NCI-H187 treated with DMSO at 0.1 percent for 48 hours (cell line): ENCODE measurements at places on chromosomes 6 and 20.

GRCh38 chr20:5401277-5401875 lies 84.6 kb upstream of the PROKR2 start:
- DNase-seq: no peak

DNA sequence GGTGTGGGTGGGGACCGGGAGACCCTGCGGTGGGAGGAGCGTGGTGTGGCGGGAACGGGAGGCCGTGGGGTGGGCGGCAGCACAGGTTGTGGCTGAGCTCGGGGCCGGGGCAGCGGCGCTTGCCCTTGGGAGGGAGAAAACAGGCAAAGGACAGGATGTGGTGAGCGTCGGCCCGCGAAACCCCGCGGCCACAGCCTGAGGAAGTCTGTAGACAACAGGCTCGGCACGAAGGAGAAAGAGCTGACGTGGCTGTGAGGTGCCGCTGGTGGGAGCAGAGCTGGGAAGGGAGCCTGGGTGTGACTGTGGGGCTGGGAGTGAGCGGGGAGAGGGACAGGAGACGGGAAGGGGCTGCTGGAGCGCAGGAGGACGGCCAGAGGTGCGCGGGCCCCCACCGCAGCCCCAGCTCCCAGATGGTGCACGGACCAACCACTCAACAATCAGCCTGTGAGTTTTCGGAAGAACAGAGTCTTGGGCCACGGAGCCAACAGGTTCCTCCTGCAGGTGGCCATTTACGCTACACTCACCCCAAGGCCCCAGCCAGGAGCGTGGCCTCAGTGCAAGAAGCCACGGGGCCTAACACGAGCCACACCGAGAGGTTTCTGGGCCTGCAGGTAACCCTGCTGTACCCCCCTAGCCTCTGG lies 202.8 kb downstream of the DLL1 start:
- DNase-seq: no peak

- DNase-seq: no peak
Measured at GRCh38 chr20:62584671-62585460, 57.4 kb upstream of the SLCO4A1 start.

GRCh38 chr6:54868556-54868955 lies 22.0 kb downstream of the FAM83B start:
- DNase-seq: no peak

- DNase-seq: no peak
Measured at GRCh38 chr6:45661661-45662060, 283.9 kb upstream of the SUPT3H start.

DNA sequence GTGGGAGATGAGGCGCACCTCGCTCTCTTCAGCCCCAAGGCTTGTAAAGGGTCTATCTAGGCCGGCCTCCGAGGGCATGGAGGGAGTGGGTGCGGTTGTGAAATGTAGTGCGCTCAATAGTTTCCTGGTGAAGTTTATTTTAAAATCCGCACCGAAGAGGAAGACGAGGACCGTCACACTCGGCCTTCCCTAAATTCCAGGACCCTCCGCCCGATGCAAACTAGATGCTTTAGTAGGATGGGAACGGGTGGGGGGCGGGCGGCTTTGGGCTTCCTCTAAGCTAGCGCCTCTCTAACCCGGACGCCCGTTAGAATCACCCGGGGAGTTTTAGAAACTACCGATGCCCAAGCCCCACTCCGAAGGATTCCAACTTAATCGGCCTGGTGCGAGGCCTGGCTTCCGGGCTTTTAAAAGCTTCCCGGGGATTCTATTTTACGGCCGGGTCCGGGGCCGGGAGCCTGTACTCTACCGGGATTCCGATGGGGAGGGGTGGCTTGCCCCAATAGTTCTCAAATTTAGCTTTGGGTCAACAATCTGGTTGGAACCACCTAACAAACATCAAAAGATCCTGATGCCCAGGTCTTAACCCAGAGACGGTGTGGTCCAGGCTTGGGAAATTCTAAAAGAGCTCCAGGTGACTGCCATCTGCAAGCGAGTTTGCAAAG lies 548 bp upstream of the BCAS4 start:
- DNase-seq: no peak

DNA sequence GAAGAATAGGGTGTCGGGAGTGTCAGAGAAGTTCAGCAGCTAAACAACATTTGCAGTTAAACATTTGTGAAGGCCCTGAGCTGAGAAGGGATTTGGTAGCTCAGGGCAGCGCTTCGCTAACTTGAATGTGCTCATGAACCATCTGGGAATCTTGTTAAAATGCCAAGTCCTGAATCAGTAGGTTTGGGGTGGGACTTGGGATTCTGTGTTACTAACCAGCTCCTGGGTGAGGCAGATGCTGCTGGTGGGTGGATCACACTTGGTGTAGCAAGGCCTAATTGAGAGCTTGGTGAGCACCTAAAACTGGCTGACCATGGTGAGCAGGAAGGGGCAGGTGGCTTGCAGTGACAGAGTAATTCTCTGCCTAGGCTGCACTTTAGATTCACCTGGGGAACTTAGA lies 5.9 kb downstream of the PTPRA start:
- no peak for DNase-seq

- no peak for DNase-seq
Measured at GRCh38 chr6:82902290-82902689, 163.4 kb downstream of the UBE3D start.
